ENCODE measurements at places on chromosomes 7 and 10.

GRCh38 chr10:15579605-15580004 is 140.1 kb downstream of the ITGA8 start:
- DNase-seq, result no peak

GRCh38 chr10:24174014-24174413 is 34.9 kb upstream of the KIAA1217 start:
- no peak for DNase-seq

DNA sequence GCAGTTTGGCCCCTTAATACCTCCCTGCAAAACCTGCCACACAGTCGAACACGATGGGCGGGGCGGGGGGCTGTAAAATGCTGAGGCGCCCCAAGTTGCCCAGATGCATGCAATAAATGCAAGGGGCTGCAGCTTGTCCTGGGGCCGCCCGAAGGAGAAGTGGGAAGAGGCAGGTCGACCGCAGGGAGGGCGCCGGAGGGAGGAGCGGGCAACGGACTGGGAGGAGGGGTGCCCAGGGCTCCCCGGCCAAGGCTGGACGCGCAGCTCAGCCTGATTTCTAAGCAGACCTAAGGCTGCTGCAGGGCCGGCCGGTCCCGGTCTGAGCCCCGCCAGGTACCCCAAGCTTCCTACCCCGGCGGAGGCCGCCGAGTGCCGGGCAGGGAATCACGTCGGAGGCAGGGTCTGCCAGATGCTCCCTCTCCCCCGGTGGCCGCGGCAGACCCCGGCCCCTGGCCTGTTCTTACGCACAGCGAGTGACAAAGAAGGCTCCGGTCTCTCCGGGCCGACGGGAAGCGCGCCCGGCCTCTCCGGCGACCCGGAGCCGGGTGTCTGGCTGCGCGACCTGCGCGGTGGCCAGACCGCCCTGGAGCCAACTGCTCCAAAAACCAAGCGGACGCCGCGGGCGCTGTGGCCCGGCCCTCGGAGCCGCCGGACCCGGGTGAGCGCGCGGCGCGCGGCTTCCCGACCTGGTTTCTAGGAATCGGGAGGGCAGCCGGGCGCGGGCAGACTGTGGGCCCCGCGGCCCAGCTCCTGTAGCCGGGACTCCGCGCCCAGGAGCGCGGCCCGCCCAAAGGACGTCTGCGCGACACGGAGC is 744 bp upstream of the EBF3 start:
- no peak for DNase-seq

GRCh38 chr7:93453262-93453661 is 121.3 kb downstream of the CALCR start:
- no peak for DNase-seq

DNA sequence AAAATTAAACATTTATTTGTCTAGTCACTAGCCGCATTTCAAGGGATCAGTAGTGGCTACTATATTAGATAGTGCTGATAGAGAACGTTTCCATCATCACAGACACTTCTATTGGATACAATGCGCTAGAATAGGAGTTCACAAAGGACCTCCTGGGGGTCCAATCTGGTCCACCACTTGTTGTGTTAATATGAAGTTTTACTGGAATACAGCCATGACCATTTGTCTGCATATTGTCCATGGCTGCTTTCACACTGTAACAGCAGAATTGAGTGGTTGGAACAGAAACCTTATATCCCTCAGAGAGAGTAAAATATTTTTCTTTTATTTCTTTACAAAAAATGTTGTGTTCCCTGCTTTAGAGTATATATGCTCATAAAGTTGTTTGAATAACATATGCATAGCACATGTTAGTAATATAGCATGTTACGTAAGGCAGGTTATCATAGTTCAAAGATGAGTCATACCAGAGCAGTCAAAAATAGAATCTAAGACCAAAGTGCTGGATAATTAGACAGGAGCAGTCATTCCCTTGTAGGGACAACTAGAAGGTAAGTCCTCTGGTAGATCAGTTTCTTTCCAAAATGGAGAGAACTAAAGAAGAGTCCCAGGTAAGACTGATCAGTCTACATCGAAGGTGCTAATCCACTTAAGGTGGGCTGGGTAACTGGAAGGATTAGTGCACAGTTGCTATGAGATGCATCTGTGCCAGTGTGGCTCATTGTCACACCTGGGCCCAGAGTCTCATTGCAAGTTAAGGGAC is 14.9 kb downstream of the BZW2 start:
- DNase-seq, result no peak

- no peak for DNase-seq
These were observed 43.1 kb downstream of the ARID5B start for GRCh38 chr10:61944410-61945147.

DNA sequence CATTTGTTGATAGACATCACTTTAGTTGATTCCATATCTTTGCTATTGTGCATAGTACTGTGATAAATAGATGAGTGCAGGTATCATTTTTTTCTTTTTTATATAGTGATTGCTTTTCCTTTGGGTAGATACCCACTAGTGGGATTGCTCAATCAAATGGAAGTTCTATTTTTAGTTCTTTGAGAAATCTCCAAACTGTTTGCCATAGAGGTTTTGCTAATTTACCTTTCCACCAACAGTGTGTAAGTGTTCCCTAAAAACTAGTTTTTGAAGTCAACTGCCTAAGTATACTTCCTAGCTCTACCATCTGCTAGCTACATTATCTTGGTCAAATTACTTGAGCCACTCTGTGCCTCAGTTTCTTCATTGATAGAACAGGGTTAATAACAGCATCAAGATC is 31.5 kb upstream of the RSBN1L start:
- DNase-seq, result no peak

GRCh38 chr10:122344741-122345258 is 29.7 kb upstream of the PLEKHA1 start:
- no peak for DNase-seq

GRCh38 chr10:110993024-110993693 is 73.8 kb downstream of the SHOC2 start:
- DNase-seq, result peak; percentile 37

DNA sequence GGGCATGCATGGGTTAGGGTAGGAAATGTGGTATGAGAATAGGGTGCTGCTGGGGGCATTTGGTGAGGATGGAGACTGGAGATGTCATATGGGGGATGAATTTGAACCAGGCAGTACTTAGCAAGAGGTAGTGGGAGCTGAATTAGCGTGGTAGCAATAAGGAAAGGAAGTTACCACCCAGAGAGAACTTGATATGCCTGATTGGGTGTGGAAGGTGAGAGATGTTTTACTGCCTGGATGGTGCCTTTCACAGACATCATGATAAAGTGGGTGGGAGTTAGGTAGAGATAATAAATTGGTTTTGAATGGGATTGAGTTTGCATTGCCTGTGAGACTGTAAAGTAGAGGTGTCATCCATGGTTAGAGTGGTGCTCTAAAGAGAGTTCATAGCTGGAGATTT is 46.7 kb downstream of the TRIM24 start:
- no peak for DNase-seq

DNA sequence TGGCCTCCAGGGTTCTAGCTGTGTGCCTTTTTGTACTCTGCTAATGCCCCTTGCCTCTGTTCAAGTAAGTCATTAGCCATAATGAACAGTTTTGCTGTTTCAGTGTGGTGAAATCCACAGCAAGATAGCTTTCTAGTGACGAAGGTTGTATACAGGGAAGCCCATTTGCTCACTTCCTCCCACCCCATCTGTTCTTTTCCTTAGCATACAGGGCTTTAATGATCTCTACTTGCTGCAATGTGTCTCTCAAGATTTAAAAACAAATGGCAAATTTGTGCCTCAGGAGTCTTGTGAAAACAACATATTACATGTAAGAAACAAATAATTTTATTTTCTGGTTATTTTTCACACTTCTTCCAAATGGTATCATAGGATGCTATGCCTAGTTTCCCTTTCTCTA is 243.2 kb downstream of the CDK14 start:
- no peak for DNase-seq

- DNase-seq, result peak; percentile 86
These were observed 12.4 kb downstream of the PRSS2 start for GRCh38 chr7:142782922-142783900.

- no peak for DNase-seq
These were observed 169.7 kb upstream of the RHEB start for GRCh38 chr7:151689196-151689971.
